ENCODE measurements at places on chromosomes 6 and 20. TPM values are rescaled to one million over a fixed set of nuclear protein-coding genes. Genes with fewer than 3 reads are reported as not detected.

HUS1B gene
- total RNA-seq: 1.4 TPM

PAK5 gene
- not detected for total RNA-seq

MCHR2 gene
- not detected for total RNA-seq

TBXT gene
- total RNA-seq: not detected

ULBP2 gene
- 2.6 TPM for total RNA-seq

RNF114 gene
- 105 TPM for total RNA-seq

FRK gene
- 0.33 TPM for total RNA-seq

SLPI gene
- not detected for total RNA-seq

ATP5F1E gene
- total RNA-seq: 24.0 TPM

AGER gene
- 0.44 TPM for total RNA-seq

SIRPB1 gene
- total RNA-seq: 0.25 TPM
